ENCODE measurements at places on chromosomes 7 and 10.

DNA sequence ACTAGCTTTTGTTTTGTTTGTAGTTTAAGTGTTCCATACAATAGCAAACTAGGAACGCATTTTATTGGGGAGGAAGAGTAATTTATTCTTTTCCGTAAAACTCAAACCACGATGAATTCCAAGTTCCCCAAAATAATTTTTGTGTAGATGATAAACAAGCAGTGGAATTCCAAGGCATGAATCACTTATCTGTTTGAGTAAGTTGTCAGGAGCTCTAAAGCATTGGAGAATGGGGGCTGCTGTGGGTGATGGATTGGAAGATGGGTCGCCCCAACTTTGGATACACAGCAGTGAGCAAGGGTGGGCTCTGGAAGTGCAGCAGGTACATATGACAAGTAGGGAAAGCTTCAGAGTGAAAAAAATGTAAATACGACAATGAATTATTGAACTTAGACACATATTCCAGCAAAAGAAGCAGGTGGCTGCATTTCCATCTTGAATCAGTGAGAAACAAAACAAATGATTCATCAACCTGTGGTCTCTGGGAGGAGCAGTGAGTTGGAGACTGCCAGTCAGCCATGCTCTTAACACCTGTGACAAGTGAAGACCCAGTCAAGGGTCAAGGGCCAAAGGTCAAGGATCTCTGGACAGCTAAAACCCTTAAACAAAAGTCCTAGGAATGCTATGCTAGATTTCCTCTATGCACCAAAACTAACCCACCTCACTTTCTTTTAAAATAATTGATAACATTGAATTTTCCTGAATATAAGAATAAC lies 34.2 kb upstream of the ADRB1 start:
- DNase-seq: no peak

DNA sequence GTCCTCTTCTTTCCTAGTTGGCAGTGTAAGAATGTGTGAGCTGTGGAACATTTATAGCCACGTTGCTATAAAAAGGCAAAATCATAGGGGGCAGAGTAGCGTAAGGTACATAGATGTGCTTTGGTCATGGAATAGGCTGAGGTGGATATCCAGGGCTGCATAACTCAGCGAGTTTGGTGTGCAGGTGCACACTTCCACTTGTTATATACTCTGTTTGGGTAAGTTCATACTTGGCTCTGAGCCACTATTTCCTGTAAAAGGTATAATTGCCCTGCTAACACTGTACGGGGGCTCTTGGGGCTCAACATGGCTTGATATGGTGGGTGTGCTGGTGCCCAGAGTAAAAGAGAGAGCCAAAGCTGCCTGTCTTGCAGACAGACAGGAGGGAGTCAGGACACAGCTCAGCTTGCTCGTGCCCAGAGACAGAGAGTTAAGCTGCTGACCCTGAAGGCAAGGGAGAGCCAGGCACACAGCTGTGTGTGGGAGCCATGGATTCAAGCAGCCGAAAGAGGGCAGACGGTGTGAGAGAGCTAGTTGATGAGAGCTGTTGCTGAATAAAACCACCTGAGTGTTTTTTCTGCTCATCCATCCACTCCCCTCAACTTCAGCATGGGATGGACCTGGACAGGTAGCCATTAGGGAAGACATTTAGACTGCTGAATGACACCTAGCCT lies 126.7 kb downstream of the DKK1 start:
- DNase-seq: no peak

DNA sequence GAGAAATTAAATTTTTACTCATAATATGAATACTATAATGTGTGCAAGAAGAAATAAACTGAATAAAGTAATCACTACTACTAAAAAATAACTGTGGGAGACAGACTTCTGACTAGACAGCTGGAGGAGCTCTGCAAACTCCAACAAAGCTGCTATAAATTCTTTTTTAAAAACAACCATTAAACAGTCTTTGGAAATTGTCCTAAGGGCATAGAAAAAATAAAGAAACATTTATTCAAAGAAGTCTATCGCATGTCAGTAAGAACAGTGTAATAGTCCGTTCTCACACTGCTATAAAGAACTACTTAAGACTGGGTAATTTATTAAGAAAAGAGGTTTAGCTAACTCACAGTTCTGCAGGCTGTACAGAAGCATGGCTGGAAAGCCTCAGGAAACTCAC lies 56.0 kb downstream of the ZPBP start:
- DNase-seq: no peak

DNA sequence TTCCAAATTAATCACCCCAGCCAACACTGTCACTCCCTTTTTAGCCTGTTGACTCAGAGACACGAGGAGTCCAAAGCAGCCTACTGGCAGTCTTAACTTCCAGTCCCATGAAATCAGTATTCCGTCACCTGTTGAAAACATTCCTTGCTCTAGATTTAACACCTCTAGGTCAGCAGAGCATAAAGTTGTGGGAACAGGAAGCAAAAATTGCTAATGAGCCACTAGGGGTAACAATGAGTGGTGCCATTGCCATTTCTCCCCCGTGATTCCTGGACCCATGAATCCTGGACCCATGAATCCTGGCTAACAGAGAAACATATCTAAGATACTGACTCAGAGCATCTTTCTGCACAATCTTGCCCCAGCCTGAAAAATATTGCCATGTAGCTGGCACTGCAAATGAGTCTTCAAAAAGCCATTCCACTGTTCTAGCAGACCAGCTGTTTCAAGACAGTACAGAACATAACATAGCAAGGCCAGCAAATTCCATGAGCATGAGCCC lies 252.7 kb upstream of the PTER start:
- no peak for DNase-seq

- DNase-seq: no peak
These were observed 11.6 kb downstream of the GATA3 start for GRCh38 chr10:8066124-8066523.

- DNase-seq: no peak
These were observed 120.9 kb downstream of the SLC16A9 start for GRCh38 chr10:59588791-59589190.

DNA sequence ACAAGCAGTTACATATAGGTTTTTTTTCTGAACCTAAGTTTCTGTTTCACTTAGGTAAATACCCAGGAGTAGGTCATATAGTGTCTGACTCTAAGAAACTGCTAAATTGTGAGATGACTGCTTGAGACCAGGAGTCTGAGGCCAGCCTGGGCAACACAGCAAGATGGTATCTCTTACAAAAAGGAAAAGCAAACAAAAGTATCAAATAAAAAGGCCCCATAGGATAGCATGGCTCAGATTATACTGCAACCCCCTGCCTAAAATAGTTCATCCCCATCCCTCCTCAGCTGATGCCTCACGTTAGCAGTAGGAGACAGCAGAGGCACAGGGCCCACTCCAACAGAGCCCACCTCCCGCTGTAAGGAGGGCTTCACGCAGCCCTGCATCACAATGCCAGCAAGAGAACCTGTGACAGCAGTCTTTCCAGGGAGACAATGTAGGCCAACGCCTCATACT lies 90.3 kb downstream of the SRPK2 start:
- peak; percentile 44 for DNase-seq

GRCh38 chr7:28005075-28005846 lies 175.3 kb downstream of the JAZF1 start:
- DNase-seq: no peak

DNA sequence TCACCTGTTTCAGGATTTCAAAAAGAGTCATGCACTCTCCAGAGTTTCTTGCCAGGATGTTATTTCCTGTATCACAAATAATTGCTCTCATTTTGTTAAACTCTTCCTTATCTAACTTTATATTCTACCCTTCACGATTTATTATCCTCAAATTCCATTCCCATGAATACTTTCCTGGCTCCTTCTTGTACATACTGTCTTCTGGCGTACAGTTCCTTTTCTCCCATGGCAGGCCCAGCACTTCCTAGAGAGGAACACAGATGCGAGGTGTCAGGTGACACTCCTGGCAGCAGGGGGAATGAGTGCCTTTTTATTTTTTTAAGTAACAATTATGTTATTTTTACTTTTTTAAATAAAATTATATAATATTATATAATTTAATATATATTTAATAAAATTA lies 411.9 kb downstream of the TFEC start:
- no peak for DNase-seq

- no peak for DNase-seq
These were observed 22.3 kb downstream of the LEP start for GRCh38 chr7:128263420-128263819.

GRCh38 chr7:55591282-55591931 lies 19.1 kb upstream of the VOPP1 start:
- no peak for DNase-seq

DNA sequence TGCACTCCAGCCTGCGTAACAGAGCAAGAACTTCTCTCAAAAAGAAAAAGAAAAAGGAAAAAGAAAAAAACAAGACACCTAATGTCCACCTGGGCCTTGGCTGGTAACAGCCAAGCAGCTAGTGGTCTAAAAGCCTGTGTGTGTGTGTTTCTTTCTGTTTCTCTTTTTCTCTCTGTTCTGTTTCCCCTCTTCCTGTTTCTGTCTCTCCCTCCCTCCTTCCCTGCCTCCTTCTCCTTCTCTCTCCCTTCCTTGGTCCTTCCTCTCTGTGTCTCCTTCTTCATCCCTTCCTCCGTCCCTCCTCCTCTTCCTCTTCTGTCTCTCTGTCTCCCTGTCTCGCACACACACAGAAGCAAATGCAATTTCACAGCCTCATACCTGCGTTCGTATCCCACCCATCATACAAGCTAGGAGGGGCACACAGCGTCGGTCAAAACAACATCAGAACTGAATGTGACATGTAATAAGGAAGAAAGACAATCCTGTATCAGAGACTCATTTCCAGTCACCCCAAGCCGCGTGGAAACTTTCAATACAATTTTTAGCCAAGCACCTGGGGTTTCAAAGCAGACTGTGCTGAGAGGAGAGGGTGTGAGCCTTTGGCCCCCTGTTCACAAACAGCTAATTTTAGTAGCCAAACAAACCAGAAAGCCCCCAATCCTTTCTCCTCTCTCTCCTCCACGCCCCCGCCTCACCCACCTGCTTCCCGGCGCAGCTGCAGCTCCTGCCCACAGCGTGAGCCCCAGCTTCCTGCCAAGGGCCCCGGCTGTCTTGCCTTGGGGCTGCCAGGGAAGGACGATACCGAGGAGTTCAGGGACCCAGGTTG lies 50.2 kb upstream of the GNA12 start:
- peak; percentile 83 for DNase-seq

DNA sequence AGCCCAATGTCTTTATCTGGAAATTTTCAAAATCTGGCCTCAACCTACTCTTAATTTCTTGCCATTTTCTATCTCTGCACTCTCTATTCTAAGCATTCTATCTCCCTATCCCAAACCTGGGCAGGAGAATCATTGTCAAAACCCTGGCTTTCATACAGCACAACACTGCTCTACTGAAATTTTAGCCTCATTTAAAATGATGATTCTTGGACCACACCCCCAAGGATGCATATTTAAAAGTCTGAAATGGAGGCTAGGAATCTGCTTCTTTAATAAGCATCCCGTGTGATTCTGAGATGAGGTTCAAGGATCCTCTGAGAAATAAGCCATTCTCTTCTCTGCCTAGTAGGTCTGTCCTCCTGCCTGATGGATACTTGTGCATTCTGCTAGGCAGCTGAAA lies 50.8 kb upstream of the EGR2 start:
- DNase-seq: no peak

DNA sequence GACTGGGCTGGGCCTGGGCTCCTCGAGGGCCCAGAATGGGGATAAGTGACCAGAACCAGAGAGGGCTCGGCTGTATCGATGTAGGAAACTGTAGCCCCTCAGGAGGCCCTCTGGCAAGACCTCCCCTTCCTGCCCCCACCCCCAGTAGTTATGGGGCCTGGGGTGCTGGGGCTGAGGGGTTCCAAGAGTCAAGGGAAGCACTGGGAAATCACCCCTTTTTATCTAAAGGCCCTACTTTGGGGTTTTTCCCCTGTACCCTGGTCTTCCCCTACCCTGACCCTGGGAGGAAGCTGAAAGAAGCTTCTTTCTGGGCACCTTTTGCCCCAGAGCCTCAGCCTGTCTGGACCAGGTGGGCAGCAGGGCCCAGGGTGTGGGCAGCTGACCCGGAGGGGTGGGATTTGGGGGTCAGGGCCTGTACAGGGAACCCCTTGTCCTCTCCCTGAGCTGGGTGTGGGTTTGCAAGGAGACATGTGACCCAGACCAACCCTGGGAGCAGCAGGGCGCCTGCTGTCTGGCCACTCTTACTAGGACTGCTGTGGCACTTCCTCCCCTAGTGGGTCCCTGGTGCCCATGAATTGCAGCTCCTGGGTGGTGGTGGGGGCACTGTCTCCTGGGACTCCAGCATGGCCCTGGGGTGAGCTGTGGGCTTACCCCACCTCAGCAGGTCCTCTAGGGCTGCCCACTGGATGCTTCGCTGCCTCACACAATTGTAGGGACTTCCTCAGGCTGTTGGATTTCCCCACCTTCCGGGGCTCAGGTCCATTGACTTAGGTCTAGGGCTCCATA lies 1.5 kb downstream of the IRF5 start:
- no peak for DNase-seq

DNA sequence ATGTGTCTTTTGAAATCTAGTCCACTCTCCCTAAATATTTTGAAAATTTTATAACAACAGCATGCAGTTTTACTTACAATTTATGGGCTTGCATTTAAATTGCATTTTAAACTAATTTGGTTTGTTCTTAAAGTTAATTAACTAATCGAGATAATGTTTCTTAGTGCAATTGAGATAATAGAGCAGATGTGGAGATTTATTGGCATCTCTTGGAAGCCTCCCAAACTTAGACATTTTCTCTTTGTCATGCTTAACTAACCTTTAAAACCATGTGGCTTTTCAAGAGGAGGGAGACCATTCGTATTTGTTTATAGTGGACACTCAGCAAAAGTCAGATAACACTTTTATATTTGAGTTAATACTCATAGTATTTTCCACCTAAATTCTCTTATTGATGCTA lies 887.0 kb upstream of the CELF2 start:
- DNase-seq: no peak

DNA sequence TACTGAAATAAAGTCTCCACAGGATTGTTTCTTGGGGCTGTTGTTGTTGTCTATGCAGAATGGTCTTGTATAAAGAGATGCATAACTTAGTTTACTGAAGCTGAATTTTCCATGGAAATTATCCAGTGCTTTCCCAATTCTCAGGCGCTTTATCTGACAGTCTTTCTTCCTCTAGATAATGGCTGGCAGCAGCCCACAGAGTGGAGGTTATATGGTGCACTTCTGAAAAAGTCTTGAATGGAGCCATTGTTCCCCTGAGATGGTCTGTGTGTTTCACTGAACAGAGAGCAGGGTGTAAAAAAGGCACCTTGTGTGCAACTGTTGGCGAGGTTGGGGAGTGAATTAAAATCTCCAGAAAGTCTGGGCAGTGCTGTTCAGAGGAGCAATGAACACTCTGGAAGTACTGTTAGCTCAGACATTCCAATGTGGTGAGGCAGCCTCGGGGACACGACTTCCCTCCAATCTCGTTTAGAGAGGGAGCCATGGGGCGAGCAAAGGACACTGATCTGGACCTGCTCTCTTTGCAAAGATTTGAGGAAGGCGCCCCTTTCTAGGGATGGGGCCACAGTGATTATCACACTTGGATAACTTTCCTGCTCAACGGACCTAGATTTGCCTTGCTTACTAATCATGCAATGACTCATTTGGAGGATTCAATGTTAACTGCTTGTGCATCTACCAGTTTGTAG lies 2.0 kb upstream of the PLCE1 start:
- DNase-seq: no peak

All from stimulated activated CD8-positive, alpha-beta memory T cell treated with anti-CD3 and anti-CD28 coated beads, Interleukin-4, amount 100 ng/mL, for 48 hours (primary cell).